ENCODE measurements at places on chromosomes 13 and 19.

DNA sequence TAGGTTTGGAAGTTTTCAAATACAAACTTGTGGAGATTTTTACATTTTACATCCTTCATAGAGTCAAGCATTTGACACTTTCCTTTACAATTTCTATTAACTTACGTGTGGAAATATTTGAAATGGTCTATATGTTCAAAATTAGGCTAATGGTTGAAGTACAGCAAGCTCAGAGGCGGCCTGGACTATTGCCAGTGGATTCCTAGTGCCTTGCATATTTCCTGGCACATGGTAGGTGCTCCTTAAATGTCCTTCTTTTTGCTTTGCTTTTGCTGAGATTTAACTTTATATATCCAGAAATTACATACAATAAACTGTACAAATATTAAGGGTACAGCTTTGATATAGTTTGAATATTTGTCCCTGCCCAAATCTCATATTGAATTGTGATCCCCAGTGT is 93.9 kb downstream of the UBL3 start:
- no peak for DNase-seq

DNA sequence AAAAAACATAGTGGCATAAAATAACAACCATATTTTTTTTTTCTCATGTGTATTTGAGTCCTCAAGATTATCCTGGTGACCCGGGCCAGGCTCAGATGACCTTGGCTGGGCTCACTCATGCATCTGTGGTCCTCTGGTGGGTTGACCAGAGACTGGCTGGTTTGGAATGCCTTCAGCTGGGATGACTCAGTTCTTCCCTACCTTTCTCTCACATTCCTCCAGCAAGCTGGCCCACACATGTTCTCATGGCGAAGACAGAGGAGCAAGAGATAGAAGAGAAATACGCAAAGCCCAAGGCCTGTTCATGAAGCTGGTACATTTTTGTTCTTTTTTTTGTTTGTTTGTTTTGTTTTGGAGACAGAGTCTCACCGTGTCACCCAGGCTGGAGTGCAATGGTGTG is 14.3 kb upstream of the ZNF541 start:
- no peak for DNase-seq

DNA sequence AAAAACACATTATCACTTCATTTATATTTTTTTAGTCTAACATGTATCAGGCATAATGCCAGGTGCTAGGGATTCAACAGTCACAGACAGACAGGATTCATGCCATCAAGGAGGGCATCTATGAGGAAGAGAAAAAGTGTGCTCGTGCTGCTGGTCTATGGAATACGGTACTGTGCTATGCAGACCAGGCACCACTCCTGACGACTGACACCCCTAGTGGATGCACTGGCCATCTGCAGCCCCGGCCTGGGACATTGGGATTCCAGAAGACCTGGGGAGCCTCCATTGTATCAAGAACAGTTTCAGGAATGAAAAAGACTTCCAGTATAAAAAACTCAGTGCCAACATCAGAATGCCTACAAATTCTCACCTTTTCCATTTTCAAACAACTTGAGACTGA is 94.0 kb downstream of the KLF12 start:
- DNase-seq, result no peak

DNA sequence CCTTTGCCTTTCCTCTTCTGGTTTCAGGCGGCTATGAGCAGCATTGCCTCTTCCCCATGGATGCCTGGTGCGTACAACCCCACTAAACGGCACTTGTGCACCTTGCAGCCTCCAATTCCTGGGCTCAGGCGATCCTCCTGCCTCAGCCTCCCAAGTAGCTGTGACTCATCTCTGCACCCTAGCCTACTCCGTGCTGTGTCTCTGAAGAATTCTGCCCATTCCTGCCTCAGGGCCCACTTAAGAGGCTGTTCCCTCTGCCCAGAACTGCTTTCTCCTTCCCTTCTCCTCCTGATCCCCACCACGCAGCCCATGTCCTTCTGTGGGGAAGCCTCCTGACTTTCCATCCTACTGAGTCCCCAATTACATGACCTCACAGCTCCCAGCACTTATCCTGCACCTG is 142.2 kb upstream of the ZNF507 start:
- DNase-seq, result no peak

- DNase-seq, result no peak
Measured at GRCh38 chr19:51830274-51830673, 35.3 kb downstream of the FPR3 start.

DNA sequence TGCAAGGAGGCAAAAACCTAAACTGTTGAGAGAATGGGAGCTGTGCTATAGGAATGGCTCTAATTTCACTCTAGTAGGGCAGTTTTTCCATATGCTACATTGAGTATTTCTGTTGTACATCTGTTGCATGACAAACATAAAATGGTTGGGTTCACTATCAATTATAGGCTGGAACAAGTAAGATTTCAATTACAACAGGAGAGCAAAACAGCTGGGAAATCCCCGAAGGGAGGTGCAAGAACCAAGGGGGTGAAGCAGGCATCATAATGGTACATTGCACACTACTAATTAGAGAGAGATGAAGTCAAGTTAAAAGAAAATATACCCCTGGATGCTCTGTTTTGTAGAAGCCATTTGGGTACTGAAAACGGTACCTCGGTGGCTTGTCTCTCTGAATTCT is 389.5 kb downstream of the PCDH9 start:
- no peak for DNase-seq

DNA sequence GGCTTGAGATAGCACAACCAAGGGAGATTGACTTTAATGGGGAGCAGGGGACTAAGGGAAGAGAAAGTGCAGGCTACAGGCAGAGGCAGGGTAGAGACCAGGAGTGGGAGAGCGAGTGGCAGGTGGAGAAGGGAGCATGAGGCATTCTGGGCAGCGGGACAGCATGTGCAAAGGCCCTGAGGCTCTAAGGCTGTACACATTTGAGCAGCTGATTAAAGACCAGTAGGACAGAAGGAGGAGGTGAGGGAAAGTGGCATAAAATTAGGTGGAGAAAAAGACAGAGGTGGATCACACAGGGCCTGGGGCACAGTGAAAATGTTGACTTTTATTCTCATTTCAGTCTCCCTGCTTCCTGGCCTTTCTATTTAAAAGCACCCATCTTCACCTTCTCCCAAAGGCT is 74.4 kb downstream of the ALOX5AP start:
- no peak for DNase-seq
